Thoracic aorta (tissue), 2 donors: ENCODE measurements at places on chromosomes 12 and 14.

GRCh38 chr12:88036353-88036965 lies 7.3 kb upstream of the C12orf50 start:
- DNase-seq = no peak

GRCh38 chr12:59131462-59131861 lies 211.2 kb upstream of the LRIG3 start:
- no peak for DNase-seq

DNA sequence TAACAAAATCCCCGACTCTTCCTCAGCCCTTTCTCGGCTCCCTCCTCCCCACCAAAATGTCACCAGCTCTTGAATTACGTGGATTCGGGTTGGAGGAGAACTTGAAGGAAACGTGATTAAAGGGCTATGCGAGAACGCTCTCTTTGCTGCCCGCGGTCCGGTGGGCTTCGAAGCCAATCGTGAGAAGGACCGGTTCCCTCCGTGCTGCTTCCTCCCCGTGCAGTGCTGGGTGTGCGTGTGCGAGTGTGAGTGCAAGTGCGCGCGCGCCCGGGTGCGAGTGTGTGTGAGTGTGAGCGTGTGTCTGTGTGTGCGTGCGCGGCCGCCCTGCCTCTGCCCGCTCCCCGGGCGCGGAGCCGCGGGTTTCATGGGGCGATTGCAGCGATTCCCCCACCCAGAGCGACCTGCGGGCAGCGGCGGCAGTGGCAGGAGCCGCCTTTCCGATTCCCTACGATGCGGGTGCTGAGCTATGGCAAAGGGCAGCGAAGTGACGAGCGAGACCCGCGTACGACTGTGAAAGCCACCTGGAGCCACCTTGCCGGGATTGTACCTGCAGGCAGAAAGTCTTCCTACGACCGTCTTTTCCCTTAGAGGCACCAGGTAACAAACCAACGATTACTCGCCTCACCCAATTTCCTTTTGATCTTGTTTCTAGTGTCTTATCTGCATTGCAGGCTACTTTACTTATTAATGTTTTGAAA lies 1.4 kb downstream of the LRFN5 start:
- DNase-seq = no peak

- DNase-seq = no peak
Observed at GRCh38 chr14:69963966-69964365, 84.8 kb downstream of the SMOC1 start.

- DNase-seq = no peak
Observed at GRCh38 chr12:13853471-13853870, 127.9 kb downstream of the GRIN2B start.

GRCh38 chr14:97582022-97582421 lies 784.8 kb downstream of the VRK1 start:
- DNase-seq = no peak

GRCh38 chr12:125305231-125305630 lies 240.0 kb downstream of the AACS start:
- no peak for DNase-seq

GRCh38 chr14:40679256-40679655 lies 927.4 kb upstream of the LRFN5 start:
- no peak for DNase-seq

- DNase-seq = no peak
Observed at GRCh38 chr12:53048780-53049401, 974 bp upstream of the TNS2 start.

DNA sequence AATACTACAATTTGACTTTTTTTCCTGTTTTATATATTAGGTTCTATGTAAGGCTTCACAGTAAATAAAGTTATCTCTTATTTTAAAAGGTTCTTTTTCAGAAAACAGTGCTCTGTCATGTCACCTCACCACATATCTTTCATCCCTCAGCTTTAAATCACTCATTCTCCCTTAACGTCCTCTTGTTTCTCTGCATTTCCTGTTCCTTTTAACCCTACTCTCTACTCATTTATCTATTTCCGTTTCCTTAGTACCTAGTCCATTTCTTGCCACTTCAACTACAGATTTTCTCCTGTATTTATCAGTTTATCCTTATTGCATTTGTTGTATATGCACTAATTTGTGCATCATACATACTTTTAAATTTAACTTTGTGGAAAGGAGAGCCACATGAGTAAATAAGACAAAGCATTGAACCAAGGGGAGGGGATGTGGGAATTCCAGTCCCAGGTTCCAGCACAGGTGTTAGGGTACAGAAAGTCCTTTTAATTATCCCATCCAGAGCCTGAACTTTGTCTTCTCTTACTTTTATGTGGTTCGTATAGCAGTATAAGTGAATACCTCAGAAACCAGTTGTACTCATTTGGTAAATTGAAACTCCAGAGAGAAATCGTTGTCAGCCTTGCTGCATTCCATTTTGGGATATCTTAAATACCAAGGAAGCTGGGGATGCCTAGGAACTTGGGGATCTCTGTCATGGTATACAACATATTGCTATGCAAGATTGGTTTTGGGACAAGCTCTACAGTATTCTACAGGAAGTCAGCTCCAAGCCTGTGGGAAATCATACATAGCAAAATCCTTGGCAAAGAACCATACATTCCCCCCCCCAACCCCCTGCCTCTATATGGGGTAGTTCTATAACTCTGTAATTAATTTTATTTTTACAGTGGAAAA lies 120.5 kb downstream of the DIP2B start:
- no peak for DNase-seq

DNA sequence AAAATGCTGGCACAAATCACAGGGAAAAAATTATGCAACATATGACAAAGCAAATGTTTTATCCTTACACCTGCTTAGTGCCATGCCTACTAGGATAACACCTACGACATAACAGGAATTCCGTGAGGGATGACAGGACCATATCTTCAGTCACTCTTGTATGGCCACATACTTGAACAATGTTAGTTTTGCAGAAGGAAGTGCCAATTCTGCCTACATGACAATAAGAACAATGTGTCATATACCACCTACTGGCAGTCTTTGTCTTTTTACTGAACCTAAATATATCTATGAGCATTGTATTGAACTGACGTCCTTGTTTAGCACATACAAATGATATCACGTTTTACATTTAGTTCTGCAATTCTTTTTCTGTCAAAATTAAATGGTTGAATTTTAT lies 234.0 kb downstream of the ADAMTS20 start:
- no peak for DNase-seq

- no peak for DNase-seq
Observed at GRCh38 chr14:98227000-98227726, 1044.8 kb downstream of the BCL11B start.

DNA sequence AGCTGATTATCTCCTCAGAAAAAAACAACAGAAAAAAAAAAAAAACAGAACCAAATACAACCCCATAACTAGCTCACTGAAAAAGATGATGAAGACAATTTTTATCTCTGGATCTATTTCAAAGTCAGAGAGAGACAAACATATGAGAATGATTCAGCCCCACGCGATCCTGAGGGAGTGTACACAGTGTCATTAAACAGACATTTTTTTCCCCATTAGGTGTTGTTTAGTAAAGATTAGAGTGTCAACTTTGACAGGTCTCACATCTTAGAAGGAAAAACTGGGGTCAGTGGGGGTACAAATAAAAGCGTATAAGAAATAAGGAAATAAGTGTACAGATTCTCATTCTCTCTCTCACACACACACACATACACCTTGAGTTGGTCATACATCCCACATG lies 635.4 kb downstream of the NRXN3 start:
- no peak for DNase-seq

DNA sequence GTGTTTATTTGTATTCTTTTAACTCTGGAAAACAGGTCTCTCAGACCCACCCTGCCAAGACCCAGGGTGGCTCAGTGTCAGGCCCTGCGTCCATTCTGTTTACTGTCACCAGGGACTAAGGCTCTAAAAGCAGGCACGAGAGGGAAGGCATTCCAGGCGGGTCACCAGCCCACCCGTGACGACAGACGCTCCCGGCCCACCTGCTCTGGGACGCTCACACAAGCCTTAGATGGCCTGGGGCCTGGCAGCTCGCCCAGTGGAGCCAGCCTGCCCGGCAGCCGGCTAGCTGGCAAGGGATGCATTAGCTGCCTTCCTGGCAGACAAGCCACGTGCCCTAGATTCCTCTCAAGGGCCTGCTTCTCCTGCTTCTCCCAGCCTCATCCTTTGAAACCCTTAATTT lies 9.2 kb upstream of the NUAK1 start:
- no peak for DNase-seq

- DNase-seq = no peak
Observed at GRCh38 chr12:89081719-89082369, 270.5 kb downstream of the DUSP6 start.

DNA sequence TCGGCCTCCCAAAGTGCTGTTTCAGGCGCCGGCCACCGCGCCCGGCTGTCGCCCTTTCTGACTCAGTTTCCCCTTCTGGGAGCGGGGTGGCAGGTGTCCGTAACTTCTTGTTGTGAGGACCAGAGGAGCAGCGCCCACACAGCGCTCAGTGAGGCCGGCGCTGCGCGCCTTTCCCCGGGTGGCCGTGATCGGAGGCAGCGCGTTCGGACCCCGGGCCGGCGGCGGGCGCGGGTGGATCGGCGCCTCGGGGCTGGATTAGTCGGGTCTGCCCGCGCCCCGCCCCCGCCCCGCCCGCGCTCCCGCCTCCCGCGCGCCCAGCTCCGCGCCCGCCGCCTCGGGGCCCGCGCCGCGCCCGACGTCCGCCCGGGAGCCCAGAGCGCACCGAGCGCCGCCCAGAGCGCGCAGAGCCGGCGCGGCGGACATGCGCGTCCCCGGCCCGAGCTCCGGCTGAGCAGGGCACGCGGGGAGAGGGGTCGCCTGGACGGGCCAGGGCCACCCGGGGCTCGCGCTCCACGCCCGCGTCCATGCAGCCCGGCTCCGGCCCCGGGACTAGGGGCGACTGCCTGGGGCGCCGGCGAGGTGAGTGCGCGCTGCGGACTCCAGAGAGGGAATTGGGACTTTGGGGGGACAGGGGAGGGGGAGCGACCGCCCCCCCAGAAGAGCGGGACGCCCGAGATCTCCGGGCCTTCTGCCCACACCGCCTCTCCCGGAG lies 50.6 kb downstream of the LRCOL1 start:
- DNase-seq = no peak

GRCh38 chr14:68181519-68182326 lies 362.1 kb downstream of the RAD51B start:
- DNase-seq = no peak

DNA sequence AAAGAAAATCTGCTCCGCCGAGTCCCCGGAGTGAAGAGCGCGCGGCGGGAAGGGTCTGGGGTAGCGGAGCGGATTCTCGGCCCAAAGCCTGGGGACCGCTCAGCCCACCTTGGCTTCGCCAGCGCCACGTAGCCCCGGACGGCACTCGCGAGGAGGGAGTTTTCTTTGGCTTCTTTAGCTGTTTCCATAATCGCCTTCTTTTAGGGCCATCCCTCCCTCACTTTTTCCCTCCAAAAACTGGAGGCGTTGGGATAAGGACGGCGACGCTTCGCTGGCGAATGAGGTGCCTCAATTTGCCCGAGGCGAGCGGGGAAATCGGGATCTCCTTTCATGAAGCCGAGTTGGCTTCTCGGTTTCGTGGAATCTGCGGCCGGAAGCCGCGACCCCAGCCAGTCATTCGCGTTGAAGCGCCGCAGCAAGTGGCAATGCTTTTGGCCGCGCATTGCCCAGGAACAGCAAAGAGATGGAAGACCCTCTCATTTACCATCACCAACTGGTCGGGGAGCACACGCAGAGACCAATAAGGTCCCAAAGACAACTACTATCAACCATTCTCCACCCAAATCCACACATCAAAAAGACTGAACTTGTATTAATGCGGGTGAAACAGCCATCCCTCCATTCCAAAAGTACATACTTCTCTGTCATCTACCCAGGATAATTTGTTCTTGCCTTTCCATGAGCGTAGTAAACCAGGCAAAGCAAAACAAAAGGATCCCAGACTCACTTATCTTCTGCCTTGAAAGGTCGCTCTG lies 8.4 kb upstream of the SIX1 start:
- no peak for DNase-seq

GRCh38 chr14:52711666-52712065 lies 4.7 kb downstream of the PSMC6 start:
- no peak for DNase-seq

DNA sequence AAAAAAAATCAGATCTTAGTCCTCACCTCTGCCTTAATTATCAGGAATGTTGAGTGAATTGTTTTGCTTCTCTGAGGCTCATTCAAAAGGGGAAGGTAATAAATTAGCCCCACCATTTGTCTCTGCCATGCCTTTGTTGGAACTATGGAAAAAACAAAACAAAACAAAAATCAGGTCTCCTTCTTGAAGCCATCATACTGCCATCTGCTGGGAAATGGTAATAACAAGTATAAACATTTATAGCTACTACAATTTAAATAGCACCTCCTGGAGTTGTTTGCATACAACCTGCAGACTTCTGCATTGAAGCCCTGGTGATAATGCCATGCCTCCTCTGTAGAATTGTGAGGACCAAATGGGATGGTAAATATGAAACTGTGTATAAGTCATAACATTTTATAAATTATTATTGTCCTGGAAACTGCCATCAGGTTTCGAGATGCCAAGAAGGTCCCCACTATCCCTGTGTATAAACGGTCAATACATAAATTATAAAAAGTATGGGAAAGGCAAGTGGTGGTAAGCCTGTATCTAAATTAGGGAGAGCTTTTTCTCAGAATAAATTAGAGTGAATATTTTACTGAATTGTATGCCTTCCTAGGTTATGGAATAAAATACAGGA lies 87.2 kb upstream of the FGD4 start:
- DNase-seq = no peak

GRCh38 chr12:101327051-101327450 lies 47.1 kb downstream of the UTP20 start:
- DNase-seq = no peak

- DNase-seq = no peak
Observed at GRCh38 chr12:45243963-45244362, 28.1 kb downstream of the ANO6 start.

- DNase-seq = no peak
Observed at GRCh38 chr14:104603711-104604401, 716 bp downstream of the TMEM179 start.

DNA sequence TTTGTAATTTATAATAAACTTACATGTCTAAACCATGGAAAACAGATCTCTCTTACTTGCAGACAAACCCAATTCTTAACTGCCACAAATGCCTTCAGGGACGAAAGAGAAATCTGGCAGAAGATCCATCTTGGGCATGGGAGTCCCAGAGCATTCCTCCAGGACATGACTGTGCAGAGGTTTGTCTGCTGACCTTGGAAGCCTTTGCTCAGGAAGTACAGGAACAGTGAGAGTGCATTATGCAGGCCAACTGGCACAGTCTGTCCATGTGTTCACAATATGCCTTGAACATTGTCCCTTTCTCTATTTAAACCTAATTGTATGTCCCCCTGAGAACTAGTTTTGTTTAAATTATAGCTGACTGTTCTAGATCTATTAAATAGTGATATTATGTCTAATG lies 467.1 kb downstream of the ATP23 start:
- no peak for DNase-seq

DNA sequence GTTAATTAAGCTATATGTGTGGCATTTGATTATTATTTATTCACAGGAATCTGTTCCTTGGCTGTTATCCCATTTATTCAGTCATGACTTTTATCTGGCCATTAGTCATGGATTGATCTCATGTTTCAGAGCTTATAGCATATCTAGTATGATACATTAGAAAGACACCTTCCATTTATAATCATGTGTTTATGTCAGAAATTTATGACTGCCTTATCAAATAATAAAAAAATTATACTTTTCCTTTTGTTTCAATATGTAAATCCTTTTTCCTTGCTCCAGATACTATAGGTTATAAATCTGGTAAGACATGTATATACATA lies 248.0 kb upstream of the PDE3A start:
- no peak for DNase-seq
